ENCODE measurements at places on chromosomes 5 and 9. TPM values are rescaled to one million over a fixed set of nuclear protein-coding genes. Genes with fewer than 3 reads are reported as not detected.

DNA sequence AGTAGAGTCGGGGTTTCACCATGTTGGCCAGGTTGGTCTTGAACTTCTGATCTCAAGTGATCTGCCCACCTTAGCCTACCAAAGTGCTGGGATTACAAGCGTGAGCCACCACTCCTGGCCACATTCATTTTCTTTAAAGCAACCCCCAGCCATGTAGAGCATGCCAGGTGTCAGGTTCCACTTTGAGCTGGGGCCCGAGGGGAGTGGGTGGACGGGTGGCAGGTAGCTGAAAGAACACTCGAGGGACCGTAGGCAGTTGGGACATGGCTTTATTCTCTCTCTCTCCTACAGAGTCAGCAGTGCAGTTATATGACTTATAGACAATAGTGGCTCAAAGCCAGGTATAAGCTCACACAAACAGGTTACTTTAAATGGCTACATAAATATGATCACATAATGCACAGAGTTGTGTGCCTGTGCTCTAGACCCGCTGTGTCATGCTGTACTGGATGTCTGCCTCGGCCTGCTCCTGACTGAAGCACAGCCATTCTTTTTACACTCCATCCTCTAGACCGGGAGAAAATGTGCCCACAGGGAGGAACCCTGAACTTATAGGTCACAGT lies 60.5 kb upstream of the FAM120A start:
- DNase-seq = no peak

Gene PHF24
- total RNA-seq = 25.6 TPM

DNA sequence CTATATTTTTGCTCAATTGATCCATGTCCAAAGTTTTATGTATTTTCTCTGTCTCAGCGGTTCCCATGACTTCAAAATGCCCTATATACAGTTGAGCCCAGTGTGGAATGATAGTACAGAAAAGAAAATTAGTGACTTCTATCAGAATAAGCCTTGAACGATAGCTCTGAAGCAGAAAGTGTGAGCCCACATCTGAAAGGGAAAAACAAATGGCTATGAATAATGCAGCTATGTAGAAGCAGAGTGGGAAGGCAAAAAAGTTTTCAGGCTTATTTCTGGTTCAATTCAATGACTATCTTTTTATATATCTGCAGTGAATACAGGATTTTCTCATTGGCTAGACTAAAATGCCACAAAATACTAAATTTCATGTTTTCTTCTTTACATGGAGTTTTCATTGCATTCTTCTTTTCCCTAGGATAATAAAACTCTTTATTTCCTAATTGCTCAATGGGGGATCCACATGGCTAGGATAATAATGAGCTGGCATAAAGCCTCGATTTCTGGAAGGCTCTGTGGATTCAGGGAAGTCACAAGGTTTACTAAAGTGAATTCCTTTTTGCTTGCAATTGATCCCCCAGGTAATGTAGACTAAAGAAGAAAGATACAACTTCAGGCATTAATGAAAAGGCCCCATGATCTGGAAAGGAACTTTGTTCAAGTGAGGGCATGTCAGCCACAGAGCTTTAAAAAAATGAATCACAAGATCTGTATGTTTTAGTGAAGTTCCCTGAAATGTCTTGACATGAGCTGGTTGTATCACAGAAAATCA lies 377.0 kb upstream of the RIOK2 start:
- no peak for DNase-seq

- DNase-seq = no peak
Observed at GRCh38 chr9:89417832-89418473, 80.0 kb downstream of the SEMA4D start.

- no peak for DNase-seq
Observed at GRCh38 chr5:149030838-149031397, 31.9 kb downstream of the SH3TC2 start.

GRCh38 chr9:17776735-17777134 lies 197.9 kb downstream of the SH3GL2 start:
- no peak for DNase-seq

DNA sequence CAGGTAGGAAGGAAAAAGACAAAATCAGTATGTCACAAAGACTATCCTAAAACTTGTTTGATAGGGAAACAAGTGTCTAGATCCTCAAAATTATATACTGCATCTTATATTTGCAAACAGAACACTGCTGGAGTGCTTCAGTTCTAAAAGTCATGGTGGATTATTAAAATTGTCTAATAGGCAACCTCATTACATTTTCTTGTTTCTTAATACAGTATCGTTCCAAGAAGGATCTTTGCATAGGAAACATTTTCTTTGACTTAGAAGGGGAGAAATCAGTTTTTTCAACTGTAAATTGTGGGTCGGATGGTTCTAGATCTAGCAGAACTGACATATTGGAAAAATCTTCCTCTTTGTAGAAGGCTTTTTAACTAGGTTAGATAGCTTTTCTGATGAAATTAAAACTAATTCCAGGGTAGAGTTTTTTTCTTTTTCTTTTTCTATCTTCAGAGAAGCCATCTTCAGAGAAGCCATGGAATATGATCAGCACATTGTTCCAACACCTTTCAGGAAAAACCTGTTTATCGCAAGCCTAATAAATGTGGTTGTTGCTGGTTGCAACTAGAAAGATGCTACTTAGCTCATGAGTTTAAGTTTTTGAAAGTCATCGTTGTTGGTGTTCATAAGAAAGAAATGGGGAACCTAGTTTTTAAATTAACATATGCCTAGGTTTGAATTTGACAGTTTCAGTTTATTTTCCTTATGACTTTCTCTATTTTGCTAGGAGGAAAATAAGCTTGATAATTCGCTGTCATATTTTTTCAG lies 7.4 kb downstream of the CPEB4 start:
- DNase-seq = no peak

DNA sequence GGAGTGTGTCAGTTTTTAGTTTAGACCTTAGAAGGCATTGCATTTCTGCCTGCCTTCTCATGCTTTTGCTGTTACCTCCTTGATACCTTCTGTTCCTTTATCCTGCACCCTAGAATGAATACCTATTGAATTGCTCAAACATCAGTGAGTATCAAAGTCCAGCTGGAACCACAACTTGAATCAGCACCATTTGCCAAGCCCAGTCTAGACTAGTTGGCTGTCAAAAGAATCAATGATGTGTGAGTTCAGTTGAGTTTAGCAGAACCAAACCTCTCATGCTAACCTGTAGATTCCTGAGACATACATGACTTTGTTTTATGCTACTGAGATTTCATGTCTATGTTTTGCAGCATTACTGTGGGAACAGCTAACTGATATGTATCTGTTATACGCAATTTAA lies 116.6 kb downstream of the FAM170A start:
- no peak for DNase-seq

DNA sequence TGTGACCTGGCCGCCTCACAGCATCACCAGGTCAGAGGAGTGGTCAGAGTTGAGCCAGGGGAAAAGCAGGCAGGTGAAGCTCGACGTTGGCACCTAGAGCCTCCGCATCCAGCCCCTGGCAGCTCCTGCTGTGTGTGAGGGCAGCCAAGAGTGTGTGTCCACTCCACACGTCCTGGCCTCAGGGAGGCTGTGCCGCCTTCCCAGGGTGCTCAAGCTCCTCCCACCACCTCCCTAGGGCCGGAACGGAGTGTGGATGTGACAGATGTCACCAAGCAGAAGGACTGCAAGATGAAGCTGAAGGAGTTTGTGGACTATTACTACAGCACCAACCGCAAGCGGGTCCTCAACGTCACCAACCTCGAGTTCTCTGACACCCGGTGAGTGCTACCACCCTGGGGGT lies 72.5 kb downstream of the PHF2 start:
- no peak for DNase-seq

GRCh38 chr5:154274828-154275185 lies 84.3 kb downstream of the GALNT10 start:
- DNase-seq = no peak

- no peak for DNase-seq
Observed at GRCh38 chr9:94714494-94714893, 12.0 kb upstream of the AOPEP start.

DNA sequence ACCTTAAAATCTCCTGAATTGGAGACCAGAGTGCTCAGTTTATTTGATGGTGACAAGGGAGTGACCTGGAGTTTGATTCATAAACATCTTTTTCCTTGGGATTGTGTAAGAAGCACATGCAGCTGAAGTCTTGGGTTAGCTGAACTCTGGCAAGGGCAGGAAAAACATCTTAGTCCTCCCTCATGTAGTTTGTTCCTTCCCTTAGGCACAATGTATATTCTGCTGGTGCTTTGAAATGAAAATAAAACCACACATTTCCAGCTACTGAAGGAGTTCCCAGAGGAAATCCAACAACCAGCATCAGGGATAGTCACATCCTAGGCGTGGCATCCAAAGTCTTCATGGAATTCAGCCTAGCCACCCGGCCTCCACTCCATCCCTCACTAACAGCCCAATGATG lies 95.2 kb upstream of the PAPPA start:
- DNase-seq = no peak
